ENCODE measurements at places on chromosomes 13 and 19. TPM values are rescaled to one million over a fixed set of nuclear protein-coding genes. Genes with fewer than 3 reads are reported as not detected.

MIPEP gene
- polyA plus RNA-seq = 24.0 TPM

LENG9 gene
- polyA plus RNA-seq = 2.6 TPM

NR2F6 gene
- 147 TPM for polyA plus RNA-seq

TLE2 gene
- 12.7 TPM for polyA plus RNA-seq

TUBB4A gene
- 29.9 TPM for polyA plus RNA-seq

CADM4 gene
- polyA plus RNA-seq = 13.5 TPM

ATP8B3 gene
- 10.0 TPM for polyA plus RNA-seq

ZNF415 gene
- polyA plus RNA-seq = 3.8 TPM

ICAM4 gene
- polyA plus RNA-seq = 4.1 TPM

CLEC4G gene
- 3.2 TPM for polyA plus RNA-seq

LILRB1 gene
- not detected for polyA plus RNA-seq

ATP4B gene
- 0.05 TPM for polyA plus RNA-seq

ZNF614 gene
- 4.7 TPM for polyA plus RNA-seq

KCNN1 gene
- 12.5 TPM for polyA plus RNA-seq

NUFIP1 gene
- polyA plus RNA-seq = 4.6 TPM

PGLYRP1 gene
- not detected for polyA plus RNA-seq

KLK12 gene
- not detected for polyA plus RNA-seq

CEACAM1 gene
- polyA plus RNA-seq = 2.0 TPM

AMH gene
- 10.5 TPM for polyA plus RNA-seq

FGF22 gene
- polyA plus RNA-seq = 0.99 TPM

ZFP82 gene
- 2.7 TPM for polyA plus RNA-seq

KLHL1 gene
- not detected for polyA plus RNA-seq

CYP2A6 gene
- 0.33 TPM for polyA plus RNA-seq

EXOC3L2 gene
- polyA plus RNA-seq = 3.4 TPM

ZNF491 gene
- 0.31 TPM for polyA plus RNA-seq

CC2D1A gene
- polyA plus RNA-seq = 20.5 TPM

SIGLEC5 gene
- not detected for polyA plus RNA-seq

MRPL57 gene
- 30.4 TPM for polyA plus RNA-seq

KLK15 gene
- polyA plus RNA-seq = not detected

EMC10 gene
- polyA plus RNA-seq = 107 TPM

KLK10 gene
- 12.4 TPM for polyA plus RNA-seq

VSTM2B gene
- 1.6 TPM for polyA plus RNA-seq

LRRC4B gene
- 20.8 TPM for polyA plus RNA-seq

ZNF787 gene
- polyA plus RNA-seq = 19.7 TPM

CACNA1A gene
- polyA plus RNA-seq = 10.7 TPM

CDC42EP5 gene
- polyA plus RNA-seq = 4.2 TPM

LRRC63 gene
- not detected for polyA plus RNA-seq

ZSWIM9 gene
- polyA plus RNA-seq = 3.8 TPM

CEACAM19 gene
- polyA plus RNA-seq = 4.0 TPM

TEX101 gene
- polyA plus RNA-seq = 0.12 TPM

NLRP9 gene
- polyA plus RNA-seq = not detected
